Caco-2 (cell line): ENCODE measurements at places on chromosomes 2 and 18. TPM values are rescaled to one million over a fixed set of nuclear protein-coding genes. Genes with fewer than 3 reads are reported as not detected.

DNA sequence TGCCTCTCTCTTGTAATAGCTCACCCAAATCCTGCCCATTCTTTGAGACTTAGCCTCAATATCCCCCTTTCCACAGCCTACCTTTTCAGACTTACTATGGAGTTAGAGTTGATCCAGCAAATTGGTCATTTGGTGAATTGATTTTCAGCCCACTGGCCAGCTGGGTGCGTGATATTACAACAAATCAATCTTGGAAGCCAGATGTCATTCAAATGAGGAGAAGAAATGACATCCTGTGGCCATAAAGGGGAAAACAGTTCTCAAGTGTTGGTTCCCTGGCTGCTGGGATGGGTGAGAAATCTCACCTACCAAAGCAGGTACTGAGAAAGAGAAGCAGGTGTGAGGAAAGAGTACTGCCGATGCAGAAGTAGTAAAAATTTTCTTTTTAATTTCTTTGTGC lies 36.7 kb upstream of the FOXI3 start:
- no peak for DNase-seq

Gene ATOH8
- total RNA-seq: not detected in 2 replicates

Gene DPYSL5
- 0.74 and 2.4 TPM in 2 replicates for total RNA-seq

GRCh38 chr18:6885992-6886796 lies 156.7 kb downstream of the ARHGAP28 start:
- DNase-seq: peak; percentile 68

Gene ABHD1
- 0.18 and 0.23 TPM in 2 replicates for total RNA-seq

- no peak for DNase-seq
Observed at GRCh38 chr2:102803041-102803896, 41.4 kb downstream of the TMEM182 start.

Gene LBX2
- 11.1 and 11.4 TPM in 2 replicates for total RNA-seq

DNA sequence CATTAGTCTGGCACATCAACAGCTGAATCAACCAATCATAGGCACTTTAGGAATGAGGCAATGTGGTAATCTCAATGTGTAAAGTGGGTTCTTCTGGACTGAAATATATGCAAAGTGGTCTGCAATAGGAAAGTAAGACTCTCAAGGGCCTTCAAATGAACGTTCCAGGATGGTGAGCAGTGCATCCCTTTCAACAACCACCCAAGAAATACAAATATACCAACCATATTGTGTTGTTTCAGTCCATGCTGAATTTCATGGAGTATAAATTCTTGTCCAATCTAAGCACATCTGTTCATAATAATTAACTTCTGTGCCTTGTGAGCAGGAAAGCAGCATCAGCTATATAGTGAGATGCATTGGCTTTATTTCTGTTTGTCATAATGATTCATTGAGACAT lies 556.2 kb downstream of the THSD7B start:
- no peak for DNase-seq

DNA sequence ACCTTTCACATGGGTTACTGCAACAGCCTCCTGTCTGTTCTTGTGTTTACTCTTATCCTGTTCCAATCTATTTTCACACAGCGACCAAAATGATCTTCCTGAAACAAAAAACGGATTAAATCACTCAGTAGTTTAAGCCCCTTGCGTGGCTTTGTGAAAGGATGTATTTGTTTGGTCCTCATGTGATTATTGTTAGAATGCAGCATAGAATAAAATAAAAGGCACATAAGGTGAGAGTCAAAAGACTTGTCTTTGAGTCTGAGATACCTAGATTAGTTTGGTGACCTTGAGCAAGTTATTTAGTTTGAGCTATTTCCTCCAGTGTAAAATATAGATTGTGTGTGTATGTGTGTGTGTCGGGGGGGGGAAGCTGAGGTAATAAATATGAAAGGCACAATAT lies 72.4 kb downstream of the EML4 start:
- DNase-seq: no peak

- DNase-seq: no peak
Observed at GRCh38 chr2:51472300-51472699, 440.4 kb upstream of the NRXN1 start.

DNA sequence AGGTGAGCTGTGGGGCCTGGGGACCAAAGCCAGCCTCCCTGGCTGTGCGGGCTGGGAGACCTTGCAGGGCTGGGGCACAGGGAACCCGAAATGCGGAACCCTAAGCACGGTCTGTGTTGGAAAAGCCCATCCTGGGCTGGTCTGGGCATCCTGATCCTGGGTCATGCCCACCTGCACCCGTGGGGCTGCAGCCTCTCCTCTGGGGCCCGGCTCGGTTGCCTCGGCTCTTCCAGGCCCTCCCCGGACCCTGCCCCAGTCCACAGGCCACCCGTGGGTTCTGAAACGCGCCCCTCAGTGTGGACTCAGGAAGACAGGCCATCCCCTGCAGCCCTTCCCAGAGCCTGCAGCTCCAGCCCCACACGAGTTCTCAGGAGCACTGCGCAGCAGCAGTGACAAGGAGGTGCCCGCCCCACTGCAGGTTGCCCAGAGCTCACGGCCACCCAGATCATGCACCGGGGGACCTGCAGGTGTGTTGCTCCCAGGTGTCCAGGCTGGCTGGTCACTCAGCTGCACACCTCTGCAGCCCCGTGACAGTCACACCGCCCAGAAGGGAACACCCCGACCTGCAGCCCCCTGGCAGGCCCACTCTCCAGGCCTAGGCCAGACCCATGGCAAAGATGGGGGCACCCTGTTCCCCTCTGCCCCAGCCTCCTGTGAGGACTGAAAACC lies 12.2 kb upstream of the NFATC1 start:
- no peak for DNase-seq

Gene KHK
- 7.9 and 9.3 TPM in 2 replicates for total RNA-seq

DNA sequence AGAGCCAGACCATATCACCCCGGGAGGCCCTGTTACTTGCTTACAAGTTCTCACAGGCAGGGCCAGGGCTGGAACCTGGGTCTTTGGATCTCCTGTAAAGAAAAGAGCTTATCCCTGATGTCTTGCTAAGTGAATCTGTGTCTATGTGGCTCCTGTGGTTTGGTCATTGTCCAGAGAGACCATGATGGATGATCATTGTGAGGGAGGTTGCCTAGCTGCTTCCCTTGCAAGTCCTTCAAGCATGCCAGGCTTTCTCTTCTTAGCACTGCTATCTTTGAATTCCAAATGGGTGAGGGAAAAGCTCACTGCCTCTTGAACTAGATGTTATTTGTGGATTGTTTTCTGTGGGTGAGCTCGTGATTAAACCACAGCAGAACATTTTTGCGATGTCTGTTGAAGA lies 151.6 kb downstream of the FSHR start:
- DNase-seq: no peak

Gene SRD5A2
- total RNA-seq: not detected in 2 replicates

GRCh38 chr2:28406-28975 lies 17.8 kb downstream of the FAM110C start:
- no peak for DNase-seq

- DNase-seq: no peak
Observed at GRCh38 chr2:94996305-94997100, 29.0 kb upstream of the MAL start.

GRCh38 chr2:7692657-7693161 lies 775.5 kb downstream of the RNF144A start:
- DNase-seq: no peak

- DNase-seq: no peak
Observed at GRCh38 chr2:241560162-241560882, 1.8 kb downstream of the BOK start.

Gene SH3BP4
- total RNA-seq: 29.1 and 29.9 TPM in 2 replicates

DNA sequence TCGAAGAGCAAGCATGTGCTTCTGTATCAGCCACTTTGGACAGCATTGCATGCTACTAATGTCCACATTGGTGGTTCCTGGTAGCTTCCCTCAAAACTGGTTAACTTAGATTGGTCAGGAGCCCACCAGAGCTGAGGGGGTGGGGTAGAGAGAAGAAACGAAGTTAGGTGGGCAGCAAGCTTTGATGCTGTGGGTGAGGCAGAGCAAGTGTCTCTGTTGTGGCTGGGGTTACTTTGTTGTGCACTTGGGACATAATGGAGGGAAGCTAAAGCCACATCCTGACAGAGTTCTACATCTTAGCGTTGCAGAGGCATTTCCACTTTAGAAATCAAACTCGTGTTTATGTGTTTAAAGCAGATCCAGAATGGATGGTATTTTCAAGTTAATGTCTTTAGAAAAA lies 82.7 kb downstream of the FAM168B start:
- DNase-seq: no peak

DNA sequence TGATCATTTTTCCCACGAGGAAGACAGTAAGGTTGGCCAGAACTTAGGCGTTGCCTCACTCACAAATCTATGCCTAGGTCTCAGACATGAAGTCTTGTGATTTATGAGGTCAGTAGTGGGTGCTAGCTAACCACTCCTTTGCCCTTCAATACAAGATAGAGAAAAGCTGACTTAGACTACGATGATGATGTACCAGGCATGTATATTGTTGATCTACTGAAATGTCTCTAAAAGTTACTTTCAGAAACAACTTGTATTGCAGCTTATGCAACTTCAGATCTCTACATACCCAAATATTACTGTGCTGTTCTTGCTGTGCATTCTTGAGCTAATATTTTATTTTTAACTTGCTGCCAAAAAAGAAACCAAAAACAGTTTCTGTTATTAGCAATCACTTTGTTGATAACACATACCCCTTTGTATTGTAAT lies 30.6 kb downstream of the MAPRE2 start:
- no peak for DNase-seq

Gene CDH19
- not detected in 2 replicates for total RNA-seq

Gene CFAP221
- 0.60 TPM in 1 of 2 replicates, not detected in the other for total RNA-seq

GRCh38 chr2:104826016-104826415 lies 27.9 kb upstream of the POU3F3 start:
- DNase-seq: no peak

Gene SKOR2
- not detected in 2 replicates for total RNA-seq

DNA sequence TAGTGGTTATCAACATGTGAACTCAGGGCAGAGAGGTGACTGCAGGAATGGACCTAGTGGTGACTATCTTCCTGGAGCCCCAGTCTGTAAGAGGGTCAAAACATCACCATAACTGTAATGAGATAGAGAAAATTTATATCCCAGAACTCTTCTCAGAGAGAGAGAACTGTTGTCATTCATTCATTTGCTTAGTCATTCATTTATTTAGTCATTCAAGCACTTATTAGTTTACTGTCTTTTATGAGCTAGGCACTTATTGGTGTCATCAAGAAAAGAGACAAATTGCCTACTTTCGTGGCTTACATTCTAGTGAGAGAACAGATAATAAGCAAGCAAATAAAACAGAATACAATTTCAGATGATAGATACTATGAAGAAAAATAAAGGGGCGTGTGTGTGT lies 34.1 kb downstream of the DOK1 start:
- no peak for DNase-seq
